Fibroblast of skin of scalp (primary cell): ENCODE measurements at places on chromosomes 3 and 15.
A peak's percentile ranks its signal among the peaks of the same experiment; 100 is the strongest.

- peak; percentile 88 for DNase-seq
Observed at GRCh38 chr15:64430000-64430735, 30.2 kb upstream of the ZNF609 start.

DNA sequence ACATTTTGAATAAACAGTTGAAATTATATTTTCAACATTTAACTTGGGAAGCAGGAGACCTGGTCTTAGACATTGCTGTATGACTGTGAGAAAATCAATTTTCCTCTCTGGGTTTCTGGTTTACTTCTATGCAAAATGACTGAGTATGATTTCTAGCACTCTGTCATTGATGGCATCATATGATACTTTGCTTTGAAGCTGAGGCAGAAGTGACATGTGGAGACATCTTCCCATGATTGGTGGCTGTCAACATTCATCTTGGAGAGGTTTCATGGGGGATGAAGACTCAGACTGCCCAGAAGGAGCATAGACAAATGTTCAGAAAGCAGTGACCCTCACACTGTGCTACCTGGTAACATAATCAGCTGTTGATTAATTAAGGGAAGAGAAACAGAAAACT is 477.9 kb downstream of the PDCD6IP start:
- no peak for DNase-seq

GRCh38 chr15:60744826-60745460 is 266.0 kb upstream of the ICE2 start:
- DNase-seq = no peak

GRCh38 chr3:53588122-53588521 is 93.7 kb downstream of the CACNA1D start:
- DNase-seq = no peak

DNA sequence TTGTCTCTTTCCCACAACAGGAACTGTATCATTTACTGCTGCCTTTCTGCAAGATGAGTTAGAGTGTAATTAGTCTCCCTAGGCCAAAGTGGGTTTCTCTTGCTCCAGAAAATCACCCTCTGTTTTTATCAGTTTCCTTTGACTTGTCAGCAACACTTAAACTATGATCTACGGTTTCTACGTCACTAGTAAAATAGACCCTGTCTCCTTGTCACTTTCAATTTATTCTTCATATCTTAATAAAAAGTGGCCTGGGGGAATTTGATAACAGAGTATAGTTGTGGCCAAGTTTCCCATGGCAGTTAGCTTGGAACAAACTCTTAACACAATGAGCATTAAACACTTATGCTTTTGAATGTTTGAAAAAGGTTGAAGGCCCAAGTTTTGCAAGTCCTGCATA is 79.6 kb downstream of the CGNL1 start:
- no peak for DNase-seq

DNA sequence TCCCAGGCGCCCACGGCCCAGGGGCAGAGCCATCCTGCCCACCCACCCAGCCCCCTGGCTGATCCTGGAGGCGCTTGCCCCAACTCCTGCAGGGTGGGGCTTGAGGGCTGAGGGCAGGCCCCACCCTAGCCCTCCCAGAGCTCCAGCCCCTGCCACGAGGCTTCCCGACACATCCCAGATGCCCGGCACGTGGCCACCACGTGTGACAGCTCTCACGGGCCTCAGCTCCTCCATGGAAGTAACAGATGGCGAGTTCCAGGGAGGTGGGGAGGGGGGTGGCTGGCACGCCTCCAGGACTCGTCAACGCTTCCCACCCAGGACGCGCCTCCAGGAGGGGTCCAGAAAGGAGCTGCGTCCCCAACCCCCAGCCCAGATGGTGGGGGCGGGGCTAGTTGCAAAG is 29.1 kb downstream of the PLXND1 start:
- peak; percentile 47 for DNase-seq

GRCh38 chr15:49163678-49164077 is 6.4 kb upstream of the GALK2 start:
- no peak for DNase-seq

DNA sequence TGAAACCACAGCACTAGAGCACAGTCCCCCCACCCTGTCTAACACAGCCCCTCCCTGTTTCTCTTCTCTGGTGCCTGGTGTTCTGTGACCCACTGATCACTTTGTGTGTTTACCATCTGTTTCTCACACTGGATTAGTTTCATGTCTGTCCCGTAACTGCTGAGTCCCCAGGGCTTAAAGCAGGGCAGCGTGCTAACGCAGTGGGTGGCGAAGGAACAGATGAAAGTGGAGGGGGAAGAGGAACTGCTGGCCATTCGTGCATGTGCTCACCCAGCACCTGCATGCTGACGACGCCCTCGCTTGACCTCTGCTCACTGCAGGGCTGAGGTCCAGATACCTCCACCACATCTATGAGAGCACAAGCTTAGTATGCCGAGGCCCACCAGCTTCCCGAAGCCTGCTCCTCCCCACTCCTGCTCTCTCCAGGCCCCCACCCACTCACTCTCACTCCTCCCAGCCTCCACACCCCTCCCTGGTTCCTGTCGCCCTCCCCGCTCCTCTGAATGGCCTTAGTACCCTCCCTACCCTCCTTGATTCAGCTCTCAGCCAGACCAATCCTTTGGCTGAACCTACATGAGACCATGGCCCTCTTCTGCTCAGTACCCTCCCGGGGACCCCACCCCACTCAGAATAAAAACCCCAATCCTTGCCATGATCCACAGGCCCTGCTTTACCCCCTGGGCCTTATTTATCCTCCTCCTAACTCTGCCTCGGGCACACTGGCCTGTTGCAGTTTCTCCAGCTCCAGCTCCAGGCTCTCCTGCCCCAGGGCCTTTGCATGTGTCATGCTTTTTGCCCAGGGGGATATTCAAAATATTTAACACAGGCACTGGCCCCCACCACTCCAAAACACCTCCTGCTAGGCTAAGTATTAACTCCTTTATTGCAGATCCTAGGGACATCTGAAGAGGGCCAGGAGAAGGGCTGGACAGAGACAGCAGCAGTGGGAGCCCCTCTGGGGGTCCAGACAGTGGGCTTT is 15.1 kb upstream of the IQSEC1 start:
- no peak for DNase-seq

GRCh38 chr3:34155108-34155507 is 356.7 kb downstream of the PDCD6IP start:
- no peak for DNase-seq

DNA sequence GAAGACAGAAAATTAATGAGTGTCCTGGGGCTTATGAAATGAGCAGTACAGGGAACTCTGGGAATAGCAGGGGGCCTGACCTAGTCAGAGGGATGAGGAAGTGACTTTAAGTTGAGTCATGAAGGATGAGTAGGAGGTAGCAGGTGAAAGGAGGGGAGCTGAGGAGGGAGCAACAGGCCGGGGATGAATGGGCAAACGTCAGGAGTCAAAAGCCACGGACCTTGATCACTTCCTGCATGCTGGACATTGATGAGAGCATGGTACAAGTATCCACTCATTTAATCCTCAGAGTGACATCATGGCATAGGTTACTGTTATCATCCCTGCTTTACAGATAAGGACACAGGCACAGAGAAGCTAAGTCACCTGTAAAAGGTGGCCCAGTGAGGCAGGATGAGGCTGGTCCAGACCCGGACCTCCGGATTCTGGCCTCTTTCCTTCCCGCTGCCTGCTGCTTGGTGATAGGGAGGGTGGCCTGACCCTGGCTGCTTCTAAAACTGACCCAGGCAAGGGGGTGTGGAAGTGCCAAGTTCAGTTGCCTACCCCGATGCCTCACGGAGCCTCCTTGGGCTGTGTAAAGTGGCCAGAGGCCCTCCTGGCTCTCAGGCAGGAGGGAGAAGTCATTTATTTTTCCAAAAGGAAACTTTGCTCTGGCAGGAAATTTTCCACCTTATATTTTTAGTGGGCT is 7.6 kb downstream of the CORO2B start:
- DNase-seq = peak; percentile 58

DNA sequence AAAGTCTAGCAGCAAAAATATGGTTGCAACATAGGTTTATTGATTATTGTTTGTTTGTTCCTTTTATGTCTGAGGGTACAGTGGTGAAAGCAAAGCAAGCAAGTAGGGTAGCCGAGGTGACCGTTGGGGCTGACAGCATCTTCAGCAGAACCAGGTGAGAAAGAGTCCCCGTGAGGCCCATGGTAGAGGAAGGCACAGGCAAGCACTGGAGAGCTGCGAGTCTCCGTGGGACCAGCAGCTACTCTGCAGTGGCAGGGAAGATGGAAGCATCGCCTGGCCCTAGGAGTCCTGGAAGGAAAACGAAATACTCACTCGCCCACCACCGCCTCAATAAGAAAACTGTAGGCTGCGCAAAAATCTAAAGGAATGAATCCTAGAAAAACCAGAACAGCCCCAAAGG is 25.3 kb upstream of the GABRA5 start:
- DNase-seq = no peak

GRCh38 chr3:40340541-40341170 is 31.1 kb downstream of the EIF1B start:
- DNase-seq = no peak

GRCh38 chr15:79408041-79408440 is 24.1 kb upstream of the MINAR1 start:
- DNase-seq = no peak

DNA sequence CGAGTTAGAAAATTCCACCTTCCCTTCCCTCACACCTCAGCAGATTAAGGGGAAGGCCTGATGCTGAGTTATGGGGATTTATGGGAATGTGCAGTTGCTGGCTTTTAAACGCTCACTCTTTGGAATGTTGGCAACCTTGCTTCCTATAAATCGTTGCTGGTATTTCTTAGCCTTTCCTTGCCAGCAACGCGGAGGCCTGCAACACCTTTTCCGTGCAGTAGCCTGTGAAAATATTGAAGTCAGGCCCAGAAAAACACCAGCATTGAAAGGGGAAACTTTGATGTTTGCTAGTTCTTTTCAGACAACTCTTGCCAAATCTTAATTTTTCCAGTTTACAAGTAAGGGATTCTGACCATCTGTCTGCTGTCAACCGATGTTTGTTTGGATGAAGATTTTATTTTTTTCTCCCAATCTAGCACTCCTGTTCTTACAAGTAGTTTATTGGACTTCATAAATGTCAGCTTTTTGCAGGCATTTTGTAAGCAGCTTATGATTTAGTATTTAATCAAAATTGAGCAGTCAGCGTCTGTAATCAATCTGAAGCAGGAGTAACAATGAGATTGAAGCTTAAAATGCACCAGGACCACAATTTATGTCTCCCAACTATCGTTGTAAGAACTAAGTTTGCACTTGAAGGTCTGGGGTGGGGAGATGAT is 251.0 kb downstream of the RPLP1 start:
- DNase-seq = no peak

DNA sequence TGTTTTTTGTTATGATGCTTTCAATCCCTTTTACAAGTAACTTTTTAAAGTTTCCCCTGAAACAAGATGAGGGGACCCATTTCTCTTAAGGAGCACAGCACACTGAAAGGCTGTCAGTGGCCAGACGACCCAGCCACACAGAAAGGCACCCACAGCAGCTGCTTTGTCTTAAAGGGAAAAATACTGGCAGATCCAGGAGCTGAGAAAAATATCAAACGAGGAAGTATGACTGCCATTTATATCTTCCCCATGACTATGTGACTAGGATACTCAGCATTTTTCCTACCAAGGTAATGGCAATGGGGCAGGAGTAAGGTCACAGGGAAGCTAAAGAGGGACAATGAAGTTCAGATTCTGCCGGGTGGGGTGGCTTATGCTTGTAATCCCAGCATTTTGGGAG is 15.9 kb downstream of the ABCC5 start:
- no peak for DNase-seq

DNA sequence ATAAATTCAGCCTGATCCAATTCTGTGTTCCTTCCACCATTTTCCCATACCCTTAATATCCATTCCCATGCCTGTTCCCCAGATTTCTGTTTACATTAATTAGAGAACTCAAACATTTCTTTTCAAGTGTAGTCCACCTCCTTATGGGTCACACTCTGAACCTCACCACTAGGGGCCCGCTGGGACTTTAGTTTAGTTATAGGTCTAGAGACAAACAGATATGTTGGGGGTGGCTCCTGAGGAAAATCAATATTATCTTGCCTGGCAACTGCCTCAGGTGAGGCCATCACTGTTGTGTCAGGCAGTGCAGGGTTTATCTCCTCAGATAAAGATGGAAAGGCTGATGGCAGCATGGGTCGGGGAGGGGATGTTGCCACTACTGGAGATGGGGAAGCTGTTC is 72.8 kb downstream of the CLDN1 start:
- no peak for DNase-seq

- no peak for DNase-seq
Observed at GRCh38 chr3:25911525-25912295, 121.8 kb downstream of the OXSM start.

GRCh38 chr15:98610991-98611390 is 37.3 kb upstream of the IGF1R start:
- no peak for DNase-seq

DNA sequence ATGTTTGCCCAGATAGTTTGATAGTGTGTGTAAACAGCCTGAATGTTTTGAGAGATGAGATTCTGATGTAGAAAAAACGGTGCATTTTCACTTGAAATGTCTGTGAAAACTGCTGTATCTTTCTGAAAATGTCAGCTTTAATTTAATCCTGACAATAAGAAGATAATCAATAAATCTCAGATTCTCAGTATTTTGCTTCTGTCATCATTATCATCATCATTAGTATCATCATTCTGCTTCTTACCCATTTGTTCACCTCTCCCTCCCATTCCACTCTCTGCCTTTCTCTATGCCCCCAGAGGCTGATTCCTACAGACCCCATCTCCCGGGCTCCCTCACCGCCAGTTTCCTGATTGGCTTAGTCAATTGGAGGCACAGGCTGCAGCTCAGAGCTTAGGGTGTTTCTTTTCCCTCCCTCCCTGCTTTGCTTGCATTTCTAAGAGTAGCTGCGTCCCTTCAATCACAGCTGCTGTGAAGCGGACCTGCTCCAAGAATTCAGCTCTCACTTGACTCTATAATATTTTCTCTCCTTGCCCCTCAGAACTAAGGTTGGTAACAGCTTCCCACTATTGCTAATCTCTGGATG is 8.2 kb upstream of the SNTN start:
- DNase-seq = no peak

GRCh38 chr15:45425135-45425534 is 46.8 kb upstream of the GATM start:
- peak; percentile 32 for DNase-seq

DNA sequence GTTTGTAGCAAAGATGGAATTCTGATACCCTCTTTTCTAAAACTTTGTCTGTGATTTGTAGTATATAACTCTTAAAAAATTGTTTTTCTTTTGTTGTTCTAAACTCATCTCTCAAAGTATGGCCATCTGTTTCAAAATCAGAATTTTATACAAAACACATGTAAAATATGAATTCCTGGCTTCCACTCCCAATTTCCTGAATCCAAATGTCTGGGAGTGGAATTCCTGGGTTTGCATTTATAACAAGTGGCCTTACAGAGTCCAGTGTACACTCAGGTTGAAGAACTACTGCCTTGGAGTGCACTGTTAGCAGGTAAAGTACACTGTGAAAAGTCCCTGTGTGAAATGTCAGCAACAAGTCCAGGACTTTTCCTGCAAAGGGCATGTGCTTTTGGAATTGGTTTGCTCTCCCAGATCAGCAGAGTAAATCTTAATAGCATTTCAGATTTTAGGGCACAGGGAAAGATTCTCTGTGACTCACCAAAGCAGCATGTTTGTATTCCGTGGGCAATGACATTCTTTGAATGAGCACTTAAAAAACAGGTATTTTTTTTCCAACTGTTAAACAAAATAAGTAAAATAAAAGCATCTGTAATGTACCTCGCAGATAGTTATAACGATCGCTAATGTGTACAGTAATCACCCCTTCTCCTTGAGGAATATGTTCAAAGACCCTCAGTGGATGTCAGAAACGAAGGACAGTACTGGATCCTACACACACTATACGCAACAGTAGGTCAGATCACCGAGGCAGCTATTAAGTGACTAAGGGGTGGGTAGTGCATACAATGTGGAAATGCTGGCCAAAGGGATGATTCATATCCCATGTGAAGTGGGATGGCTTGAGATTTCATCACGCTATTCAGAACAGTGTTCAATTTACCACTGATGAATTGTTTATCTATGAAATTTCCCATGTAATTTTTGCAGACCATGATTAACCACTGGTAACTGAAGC is 2.0 kb upstream of the CLDN16 start:
- DNase-seq = peak; percentile 97
